ENCODE measurements at places on chromosomes 7 and 10.

GRCh38 chr7:37671876-37672275, 11.7 kb upstream of the GPR141 start:
- no peak for DNase-seq

- DNase-seq: no peak
These were observed 23.6 kb downstream of the SORBS1 start for GRCh38 chr10:95537542-95537927.

DNA sequence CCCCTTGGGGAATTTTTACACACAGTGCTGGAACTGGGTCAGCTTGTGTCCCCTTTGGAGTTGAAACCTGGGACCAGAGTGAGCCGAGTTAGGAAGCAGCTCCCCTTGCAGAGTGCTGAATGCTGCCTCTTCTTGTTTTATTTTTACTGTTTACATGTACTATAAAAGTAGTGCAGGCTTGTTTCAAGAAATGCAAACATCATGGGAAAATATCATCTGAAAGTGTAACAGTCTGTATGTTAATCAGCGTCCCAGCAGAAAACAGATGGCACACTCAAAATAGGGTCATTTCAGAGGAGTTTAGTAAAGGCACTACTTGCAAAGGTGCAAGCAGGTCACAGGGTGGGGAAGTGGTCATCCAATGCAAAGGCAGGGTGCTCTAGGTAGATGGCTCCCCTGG, 30.1 kb downstream of the CXCL12 start:
- no peak for DNase-seq

- no peak for DNase-seq
These were observed 270.3 kb downstream of the ELFN1 start for GRCh38 chr7:1940402-1940786.

- DNase-seq: no peak
These were observed 107.4 kb upstream of the GLCCI1 start for GRCh38 chr7:7861211-7861633.

- no peak for DNase-seq
These were observed 104.1 kb upstream of the AFAP1L2 start for GRCh38 chr10:114508376-114508775.

DNA sequence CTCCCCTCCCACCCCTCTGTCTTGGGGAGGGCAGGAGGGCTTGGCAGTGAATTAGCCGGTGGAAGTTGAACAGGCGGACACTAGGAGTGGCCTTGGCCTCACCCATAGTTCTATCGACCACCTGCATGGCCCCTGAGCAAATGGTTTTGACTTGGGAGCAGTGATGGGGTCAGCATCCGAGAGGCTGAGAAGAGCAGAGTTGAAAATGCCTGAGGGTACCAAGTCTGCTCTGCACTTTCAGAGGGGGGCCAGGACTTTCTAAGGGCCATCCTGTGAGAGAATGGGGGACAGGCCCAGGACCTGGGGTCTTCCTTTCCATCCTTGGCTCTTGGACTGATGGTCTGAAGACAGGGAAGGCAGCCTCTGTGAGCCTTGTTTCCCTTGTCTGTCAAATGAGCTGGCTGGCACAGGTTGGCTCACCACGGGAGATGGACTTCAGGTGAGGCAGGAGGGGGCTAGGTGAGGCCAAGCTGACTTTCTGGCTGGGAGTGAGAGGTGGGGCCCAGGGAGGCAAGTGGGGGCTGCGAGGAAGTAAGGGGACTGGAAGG, 29.4 kb downstream of the CDH23 start:
- DNase-seq: no peak

DNA sequence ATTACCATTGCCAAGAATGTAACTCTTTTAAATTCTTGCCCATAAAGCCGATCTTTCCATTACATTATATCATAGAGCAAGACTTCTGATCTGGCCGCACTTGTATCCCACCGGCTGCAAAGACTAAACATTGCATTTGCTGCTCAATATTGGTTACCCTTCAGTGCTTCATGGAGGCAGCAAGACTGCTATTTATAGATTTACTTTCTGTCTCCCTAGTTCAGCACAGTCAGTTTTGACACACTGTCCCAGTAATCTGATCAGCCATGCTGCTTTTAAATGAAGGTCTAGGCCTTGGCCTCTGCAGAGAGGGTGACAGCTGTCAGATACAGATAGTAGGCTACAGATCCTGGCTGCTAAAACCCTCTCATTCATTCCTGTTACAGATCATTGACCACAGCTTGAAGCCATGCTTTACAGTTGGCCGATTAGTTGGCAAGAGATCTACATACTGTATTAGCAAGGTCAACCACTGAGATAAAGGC, 562.6 kb upstream of the GALNT17 start:
- peak; percentile 97 for DNase-seq

- DNase-seq: no peak
These were observed 518.9 kb upstream of the CELF2 start for GRCh38 chr10:10498781-10499180.

DNA sequence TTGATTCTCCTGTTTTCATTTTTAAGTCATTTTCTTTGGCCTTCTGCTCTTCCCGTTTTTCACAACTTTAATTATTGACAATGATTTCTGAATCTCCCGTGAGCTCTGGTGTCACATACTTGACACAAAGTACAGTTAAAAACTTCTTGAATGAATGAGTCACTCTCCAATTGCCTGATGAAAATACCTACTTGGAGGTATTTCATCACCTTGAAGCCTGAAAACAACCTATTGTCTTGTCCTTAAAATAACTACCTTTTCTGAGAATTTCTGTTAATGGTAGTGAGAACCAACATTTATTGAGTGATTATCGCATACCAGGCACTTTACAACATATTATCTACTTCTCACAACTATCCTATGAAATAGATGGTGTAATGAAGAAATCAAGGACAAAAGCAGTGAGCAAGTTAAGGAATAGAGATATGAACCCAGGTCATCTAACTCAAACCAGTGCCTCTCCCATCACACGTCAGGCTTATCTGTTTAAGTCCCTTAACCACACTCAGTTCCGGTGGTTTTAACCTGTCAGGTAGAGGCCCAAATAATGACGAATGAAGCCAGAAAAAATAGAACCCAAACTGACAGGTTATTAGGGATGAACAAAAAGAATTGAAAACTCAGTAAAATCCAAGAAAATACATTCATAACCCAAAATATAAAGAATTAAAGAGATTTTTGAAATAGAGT, 11.6 kb downstream of the BET1 start:
- no peak for DNase-seq

DNA sequence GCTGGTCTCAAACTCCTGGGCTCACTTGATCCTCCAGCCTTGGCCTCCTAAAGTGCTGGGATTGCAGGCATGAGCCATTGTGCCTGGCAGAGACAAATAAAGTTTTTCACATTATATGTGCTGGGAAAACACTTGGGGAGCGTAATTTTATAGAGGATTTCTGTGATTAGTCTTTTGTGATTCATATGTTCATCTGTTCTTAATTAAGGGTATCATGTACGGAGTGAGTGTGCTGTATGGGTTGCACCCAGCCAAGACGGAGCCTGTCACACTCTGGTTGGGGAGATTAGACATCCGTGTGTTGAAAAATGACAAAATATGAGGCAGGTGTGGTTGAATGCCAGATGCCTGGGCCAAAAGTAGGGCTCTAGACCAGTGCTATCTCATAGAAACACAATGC, 10.3 kb downstream of the ADRB1 start:
- no peak for DNase-seq

GRCh38 chr7:50640779-50641178, 75.6 kb upstream of the DDC start:
- DNase-seq: no peak

- no peak for DNase-seq
These were observed 9.9 kb upstream of the ACSL5 start for GRCh38 chr10:112363696-112364688.

DNA sequence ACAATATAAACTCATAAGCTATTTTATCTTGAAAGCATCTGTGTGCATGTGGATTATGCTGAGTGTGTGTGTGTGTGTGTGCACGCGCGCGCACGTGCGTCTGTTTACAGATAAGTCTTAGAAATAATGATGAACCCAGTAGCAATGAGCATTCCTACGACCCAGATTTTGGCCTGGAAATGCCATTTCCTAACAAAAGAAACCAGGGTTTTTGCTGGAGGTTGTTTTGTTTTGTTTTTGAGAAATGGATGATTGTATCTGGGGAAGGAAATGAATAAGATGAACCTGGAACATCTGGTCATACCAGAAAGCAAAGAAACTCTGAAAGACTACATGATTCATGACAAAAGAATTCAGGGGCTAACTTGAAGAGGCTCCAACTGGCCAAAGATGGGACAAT, 22.1 kb upstream of the LMOD2 start:
- DNase-seq: no peak

DNA sequence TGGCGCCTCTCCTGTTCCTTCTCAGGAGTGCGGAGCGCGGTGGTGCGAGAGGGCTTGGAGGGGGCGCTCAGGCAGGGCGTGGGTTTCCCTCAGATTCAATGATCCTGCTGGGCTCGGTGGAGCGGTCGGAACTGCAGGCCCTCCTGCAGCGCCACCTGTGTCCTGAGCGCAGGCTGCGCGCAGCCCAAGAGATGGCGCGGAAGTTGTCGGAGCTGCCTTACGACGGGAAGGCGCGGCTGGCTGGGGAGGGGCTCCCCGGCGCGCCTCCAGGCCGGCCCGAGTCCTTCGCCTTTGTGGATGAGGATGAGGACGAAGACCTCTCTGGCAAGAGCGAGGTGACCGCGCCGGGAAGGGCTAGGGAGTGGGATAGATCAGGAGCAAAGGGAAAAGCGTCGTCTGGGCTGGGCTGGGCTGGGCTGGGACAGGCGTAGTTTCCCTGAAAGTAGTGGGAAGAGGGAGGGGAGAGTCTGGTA, 17.0 kb downstream of the FAM131B start:
- DNase-seq: no peak

- no peak for DNase-seq
These were observed 41.8 kb upstream of the COL1A2 start for GRCh38 chr7:94352887-94353286.

GRCh38 chr7:116142374-116142773, 68.0 kb upstream of the TES start:
- no peak for DNase-seq

- DNase-seq: no peak
These were observed 31.3 kb downstream of the ANXA8 start for GRCh38 chr10:47452495-47453140.

DNA sequence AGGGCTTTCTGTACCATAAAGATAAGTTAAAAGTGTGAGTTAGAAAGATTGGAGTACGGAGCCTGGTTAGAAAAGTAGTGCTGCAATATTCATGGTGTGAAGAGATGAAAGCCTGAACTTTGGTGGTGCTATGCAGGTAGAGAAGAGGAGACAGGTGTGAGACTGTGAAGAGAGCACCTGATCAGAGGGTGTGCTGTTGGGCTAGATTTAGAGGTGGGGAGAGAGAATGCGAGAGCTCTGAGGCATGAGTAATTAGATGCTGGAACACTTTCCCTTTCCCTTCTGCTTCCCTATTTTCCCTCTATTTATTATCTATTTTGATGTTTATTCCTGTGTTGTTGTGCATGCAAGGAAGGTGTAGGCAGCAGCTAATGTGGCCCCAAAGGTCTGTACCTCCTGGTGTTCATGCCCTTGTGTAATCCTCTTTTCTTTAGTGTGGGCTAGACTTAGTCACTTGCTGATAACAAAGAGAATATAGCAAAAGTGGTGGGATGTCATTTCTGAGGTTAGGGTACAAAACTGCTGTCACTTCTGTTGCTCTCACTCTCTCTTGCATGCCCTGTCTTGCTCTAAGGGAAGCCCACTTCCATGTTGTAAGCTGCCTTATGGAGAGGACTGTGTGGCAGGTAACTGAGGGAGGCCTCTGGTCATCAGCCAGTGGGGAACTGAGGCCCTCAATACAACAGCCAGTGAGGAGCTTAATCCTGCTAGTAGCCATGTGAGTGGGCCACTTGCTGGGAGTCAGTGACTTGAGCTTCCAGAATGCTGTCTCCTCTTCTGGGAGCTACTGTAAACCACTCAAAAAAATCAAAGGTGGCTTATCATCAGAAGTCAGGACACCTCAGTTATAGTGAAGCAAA, 2.6 kb upstream of the ATXN7L1 start:
- no peak for DNase-seq

DNA sequence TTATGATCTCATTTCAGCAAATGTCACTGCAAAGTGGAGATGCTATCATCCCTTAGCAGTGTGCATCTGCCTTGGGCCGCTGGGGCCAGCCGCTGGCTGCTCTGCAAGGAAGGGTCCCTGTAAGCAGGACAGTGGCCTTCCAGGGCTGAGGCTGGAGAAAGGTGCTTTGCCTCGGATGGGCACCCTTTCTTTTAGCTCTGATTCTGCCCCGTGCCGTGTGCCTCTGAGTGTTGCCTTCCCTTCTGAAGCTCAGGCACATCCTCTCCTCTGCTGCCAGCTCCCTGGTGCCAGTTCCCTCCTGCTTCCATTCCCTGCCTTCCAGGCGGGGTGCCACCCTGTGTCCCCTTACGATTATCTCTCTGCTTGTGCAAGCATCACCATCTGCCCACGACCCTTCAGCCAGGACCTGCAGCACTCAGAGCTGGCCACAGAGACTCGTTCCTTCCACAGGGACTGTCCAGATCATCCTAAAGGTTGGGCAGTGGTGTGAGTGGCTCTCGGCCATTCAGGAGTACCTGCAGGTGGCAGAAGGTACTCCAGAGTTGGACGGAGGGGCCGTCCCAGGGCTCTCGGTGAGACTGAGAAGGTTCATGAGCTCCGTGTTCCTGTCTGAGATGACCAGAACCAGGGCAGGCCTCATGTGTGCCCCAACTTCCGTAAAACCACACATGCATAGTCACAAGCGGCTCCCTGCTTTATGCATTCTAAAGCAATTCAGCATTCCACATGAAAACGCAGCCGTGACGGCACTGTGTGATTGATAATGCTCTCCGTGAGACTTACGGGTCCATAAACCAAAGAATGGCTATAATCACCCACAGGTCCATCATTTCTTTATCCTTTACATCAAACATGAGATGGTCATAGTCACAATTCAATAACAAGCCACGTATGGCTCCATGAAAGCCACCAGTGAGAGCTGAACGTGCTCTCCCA, 371.4 kb downstream of the DNAJB6 start:
- DNase-seq: no peak

DNA sequence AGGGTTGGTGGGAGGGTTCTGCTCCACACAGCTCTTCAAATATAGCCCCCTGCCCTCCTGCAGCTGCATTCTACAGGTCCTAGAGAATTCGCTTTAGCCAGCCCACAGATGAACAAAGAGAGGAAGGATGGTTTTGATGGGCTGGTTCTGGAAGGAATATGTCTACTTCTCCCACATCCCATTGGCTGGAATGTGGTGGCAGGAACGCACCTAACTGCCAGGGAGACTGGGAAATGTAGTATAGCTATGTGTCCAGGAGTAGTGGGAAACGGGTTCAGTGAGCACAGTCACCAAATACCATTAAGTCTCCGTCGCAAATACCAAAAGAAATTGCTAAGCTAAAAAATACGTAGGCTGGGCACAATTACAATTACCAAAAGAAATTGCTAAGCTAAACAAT, 7.3 kb upstream of the PTER start:
- no peak for DNase-seq

- no peak for DNase-seq
These were observed 99.8 kb upstream of the AGBL3 start for GRCh38 chr7:134886353-134887057.

GRCh38 chr7:41882256-41882655, 179.4 kb upstream of the INHBA start:
- no peak for DNase-seq

- DNase-seq: no peak
These were observed 243.1 kb downstream of the ARL4A start for GRCh38 chr7:12930534-12930933.
